ENCODE measurements at places on chromosomes 1 and 21. TPM values are rescaled to one million over a fixed set of nuclear protein-coding genes. Genes with fewer than 3 reads are reported as not detected.

The APH1A gene
- 128 TPM for total RNA-seq

The AKNAD1 gene
- not detected for total RNA-seq

The SHISAL2A gene
- 8.6 TPM for total RNA-seq

DNA sequence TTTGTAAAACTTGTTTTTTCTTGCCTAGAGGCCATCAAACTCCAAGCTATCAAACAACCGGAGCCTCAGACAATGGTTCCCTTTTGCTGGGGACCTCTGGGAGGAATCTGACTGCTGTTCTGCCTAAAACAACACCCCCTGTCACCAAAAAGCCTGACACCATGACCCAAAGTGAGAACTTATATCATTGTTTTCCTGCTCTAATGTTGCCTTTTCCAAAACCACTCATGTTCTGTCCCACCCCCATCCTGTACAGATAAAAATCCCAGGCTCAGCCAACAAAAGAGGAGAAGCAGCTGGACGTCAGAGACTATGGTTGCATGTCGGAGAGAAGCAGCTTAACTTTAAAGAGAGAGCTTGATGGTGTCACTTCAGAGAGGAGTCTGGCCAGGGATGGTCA is 327.2 kb upstream of the CXADR start:
- H3K36me3 ChIP-seq, result no peaks in the 10 kb centered on the region
- no peaks in the 10 kb centered on the region for H3K4me1 ChIP-seq
- H3K27me3 ChIP-seq, result no peaks in the 10 kb centered on the region
- H3K27ac ChIP-seq, result no peak overlapping the region

DNA sequence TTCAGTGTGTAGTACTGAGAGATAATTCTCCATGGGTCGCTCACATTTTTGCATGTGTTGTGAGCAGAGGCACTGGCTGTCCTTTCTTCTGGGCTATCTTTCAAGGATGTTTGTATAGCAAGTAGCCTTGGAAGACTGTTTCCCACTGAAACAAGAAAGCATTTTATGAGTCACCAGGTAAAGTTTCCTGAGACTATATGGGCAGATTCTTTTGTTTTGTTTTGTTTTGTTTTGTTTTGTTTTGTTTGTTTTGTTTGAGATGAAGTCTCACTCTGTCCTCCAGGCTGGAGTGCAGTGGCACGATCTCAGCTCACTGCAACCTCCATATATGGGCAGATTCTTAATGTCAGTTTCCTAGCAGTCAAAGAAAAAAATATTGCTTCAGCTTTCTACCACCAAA is 912.6 kb downstream of the TTLL7 start:
- no peaks in the 10 kb centered on the region for H3K27me3 ChIP-seq
- DNase-seq, result no peak
- no peaks in the 10 kb centered on the region for H3K36me3 ChIP-seq
- H3K27ac ChIP-seq, result no peak overlapping the region
- H3K4me3 ChIP-seq, result no peak overlapping the region

- no peaks in the 10 kb centered on the region for H3K4me1 ChIP-seq
- no peak overlapping the region for H3K27ac ChIP-seq
- peaks cover 3% of the 10 kb centered on the region for H3K27me3 ChIP-seq
- no peaks in the 10 kb centered on the region for H3K36me3 ChIP-seq
- DNase-seq, result no peak
Observed at GRCh38 chr1:232047473-232047872, 420.9 kb downstream of the DISC1 start.

All from activated CD8-positive, alpha-beta T cell treated with anti-CD3 and anti-CD28 coated beads, Interleukin-2, amount 10 ng/mL, durations not matched to agents 7 days and 5 days (primary cell).